ENCODE measurements at places on chromosomes 1 and 21.

- DNase-seq, result no peak
These were observed 256.9 kb upstream of the DUSP10 start for GRCh38 chr1:221998781-221999180.

DNA sequence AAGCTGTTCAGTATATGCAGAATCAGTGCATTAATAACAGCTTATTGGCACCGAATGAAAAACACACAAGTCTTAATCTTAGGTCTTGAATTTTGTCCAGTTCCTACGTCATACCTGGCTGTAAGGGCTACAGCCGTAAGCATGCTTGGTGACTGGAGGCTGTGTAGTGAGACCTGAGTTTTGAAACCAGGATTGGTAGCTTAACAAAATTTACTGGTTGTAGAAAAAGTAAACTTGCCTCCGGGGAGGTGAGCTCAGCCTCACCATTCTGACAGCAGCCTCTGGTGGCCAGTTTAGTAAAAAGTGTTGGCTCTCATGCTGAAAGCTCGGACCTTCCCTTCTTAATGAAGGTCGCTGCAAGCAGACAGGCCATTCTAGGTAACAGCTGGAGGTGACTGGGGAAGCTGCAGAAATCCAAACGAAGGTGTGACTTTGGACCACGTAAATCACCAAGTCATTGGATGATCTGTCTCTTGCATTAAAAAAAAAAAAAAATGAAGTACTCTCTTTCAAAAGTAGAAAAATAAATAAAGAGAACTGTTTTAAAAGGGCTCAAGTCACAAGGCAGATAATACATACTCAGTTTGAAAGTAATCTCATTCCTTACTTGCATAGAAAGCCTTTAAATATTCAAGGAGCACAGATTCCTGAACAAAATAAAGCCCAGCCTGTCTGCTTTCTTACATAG, 48.9 kb downstream of the HLCS start:
- no peak for DNase-seq

- DNase-seq, result no peak
These were observed 20.7 kb downstream of the WDTC1 start for GRCh38 chr1:27255136-27255535.

- no peak for DNase-seq
These were observed 75.2 kb downstream of the LMX1A start for GRCh38 chr1:165281207-165281901.
